ENCODE measurements at places on chromosomes 2 and 18.

DNA sequence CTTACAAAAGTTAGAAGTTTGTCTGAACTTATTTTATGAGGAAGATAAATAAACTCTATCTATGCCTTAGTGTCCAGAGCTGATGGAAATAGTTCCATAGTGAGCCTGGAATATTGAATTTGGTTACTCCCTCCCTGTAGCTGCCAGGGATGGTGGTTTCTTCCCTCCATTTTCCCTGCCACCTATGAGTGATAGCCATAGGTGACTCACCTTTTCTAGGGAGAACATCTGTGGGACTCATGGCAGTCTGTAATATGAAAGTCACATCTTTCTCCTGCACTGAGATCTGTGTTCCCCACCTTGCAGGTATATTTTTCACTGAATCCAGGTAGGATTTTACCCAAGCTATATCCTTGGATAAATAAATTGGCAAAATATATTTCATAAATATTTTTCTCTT is 148.8 kb downstream of the TPGS2 start:
- no peak for DNase-seq

- no peak for DNase-seq
Measured at GRCh38 chr2:40332191-40332826, 119.6 kb downstream of the SLC8A1 start.

DNA sequence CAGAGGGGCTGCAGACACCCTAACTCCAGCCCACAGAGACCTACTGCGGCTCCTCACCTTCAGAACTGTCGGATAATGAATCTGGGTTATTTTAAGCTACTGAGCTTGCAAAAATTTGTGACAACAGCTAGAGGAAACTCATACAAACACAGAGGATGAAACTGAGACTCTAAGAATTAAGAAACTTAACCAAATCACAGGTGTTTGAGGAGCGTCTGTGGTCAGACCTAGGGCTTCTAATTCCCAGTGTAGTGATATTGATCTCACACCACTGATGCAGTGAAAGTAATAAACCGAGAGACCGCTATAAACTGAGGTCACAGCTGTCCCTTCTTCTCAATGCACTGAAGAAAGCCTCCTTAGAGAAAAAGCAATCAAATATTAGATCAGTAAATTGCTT is 110.1 kb downstream of the RGPD3 start:
- DNase-seq, result no peak

DNA sequence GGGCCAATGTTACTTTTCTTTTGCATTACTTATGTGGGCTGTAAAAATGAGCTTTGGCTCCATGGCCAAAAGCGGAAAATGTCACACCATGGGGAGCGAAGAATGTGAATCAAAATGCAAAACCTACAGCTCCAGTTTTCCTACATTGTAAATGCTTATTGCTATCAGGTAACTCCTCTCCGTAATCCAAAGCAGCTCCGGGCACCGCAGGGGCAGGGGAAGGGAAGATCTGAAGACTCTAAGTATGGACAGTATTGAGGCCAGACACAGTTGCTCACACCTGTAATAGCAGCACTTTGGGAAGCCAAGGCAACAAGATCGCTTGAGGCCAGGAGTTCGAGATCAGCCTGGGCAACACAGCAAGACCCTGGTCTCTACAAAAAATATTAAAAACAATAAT is 7.1 kb upstream of the AGFG1 start:
- no peak for DNase-seq

DNA sequence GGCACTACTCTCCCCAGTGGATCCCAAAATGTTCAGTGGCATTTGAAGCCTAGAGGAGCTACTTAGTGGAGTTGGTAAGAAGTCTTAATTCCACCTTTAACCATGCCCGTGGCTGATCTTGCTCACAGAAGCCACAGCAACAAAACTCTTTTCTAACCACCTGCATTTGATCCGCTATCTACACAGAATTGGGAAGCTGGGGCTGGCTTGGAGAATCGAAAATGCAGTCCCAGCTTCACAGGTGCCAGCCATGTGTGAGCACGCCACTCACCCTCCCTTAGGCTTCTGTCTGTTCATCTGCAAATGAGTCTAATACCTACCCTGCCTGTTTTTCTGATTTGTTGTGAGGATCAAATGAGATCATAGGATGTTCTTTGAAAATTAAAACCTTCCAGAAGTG is 182.6 kb downstream of the BCL11A start:
- DNase-seq, result no peak

GRCh38 chr2:63856303-63856603 is 14.6 kb downstream of the UGP2 start:
- DNase-seq, result no peak

GRCh38 chr2:64626963-64627760 is 26.6 kb downstream of the SERTAD2 start:
- no peak for DNase-seq

GRCh38 chr2:72911256-72911655 is 6.1 kb upstream of the EMX1 start:
- no peak for DNase-seq

DNA sequence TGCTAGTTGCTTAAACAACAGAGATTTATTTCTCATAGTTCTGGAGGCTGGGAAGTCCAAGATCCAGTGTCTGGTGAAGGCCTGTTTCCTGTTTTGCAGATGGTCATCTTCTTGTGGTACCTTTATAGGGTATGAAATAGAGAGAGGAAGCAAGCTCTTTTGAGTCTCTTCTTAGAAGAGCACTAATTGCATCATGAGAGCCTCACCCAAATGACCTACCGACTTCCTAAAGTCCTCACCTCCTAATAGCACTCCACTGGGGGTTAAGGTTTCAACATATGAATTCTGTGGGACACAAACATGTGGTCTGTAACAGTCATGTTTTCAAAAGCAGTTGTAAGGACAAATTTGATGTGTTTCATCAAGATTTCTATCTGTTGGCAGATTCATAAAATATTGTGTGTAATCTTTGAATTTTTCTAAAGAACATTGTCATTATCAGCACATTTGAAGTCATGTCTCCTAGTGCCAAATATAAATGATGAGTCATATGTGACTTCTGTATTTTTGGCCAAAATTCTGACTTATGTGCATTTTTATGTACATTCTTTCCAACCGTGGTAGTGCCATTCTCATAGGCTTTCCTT is 45.3 kb downstream of the CD28 start:
- no peak for DNase-seq

- DNase-seq, result no peak
Measured at GRCh38 chr2:228373191-228373590, 191.7 kb upstream of the SPHKAP start.

GRCh38 chr18:39491408-39491807 is 1925.8 kb upstream of the CELF4 start:
- no peak for DNase-seq

DNA sequence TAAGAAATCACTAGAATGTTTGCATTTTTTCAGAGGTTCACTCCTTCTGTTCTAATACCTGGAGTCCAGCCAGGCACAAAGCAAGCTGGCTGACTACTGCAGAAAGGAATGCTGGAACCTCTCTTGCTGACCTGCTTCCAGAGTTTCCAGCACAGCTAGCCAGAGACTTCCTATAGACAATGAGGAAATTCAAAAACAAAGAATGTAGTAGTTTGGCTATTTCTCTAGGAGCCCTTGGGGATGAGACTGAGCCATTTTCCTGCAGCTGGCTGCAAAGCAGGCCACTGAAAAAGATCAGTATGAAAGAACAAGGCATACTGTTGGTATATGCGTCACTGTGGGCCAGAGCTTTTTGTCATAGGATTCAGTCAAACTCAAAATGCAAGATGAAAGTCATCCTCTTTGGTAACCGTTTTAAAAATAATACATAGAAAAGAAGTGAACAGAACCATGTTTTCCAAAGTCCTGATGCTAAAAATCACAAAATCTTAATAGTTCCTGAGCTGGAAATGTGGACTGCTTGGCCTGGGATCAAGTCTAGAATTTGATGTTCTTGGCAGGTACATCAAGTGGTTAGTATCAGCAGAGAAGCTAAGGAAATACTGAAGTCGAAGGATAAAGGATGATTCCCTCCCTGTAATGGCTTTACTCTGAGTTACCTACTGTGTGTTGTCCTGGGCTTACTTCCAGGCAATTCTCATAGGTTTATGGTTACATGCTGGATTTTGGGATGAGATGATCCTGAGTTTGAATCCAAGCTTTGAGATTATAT is 9.0 kb upstream of the DSEL start:
- DNase-seq, result no peak

GRCh38 chr2:127636248-127637235 is 9.4 kb upstream of the GPR17 start:
- DNase-seq, result no peak

DNA sequence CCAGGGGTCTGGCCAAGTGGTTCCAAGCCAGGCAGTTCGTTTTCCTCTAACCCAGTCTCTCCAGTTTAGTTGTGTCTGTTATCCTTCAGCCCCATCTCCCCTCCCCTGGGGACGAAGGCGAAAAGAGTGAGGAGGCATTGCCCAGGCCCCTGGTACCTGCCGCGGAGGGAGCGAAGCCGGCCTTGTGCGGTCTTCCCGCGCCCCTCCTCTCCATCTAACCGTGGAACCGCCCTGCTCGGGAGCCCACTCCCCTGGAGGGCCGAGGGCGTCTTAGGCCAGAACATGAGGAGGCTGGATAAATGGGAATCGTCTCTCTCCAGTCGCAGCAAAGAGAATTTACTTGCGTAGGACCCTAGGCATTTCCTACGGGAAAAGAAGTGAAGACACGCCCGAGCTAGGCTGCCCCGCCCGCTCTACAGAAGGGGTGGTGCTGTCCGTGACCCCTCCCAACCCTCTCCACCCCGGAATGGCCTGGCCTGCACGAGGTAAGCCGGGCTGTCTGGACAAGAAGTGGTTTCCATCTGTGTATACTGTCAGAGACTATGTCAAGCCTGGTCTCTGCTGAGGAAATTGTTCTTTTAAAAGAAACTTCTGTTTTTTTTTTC is 156.2 kb downstream of the MIB1 start:
- DNase-seq, result no peak

DNA sequence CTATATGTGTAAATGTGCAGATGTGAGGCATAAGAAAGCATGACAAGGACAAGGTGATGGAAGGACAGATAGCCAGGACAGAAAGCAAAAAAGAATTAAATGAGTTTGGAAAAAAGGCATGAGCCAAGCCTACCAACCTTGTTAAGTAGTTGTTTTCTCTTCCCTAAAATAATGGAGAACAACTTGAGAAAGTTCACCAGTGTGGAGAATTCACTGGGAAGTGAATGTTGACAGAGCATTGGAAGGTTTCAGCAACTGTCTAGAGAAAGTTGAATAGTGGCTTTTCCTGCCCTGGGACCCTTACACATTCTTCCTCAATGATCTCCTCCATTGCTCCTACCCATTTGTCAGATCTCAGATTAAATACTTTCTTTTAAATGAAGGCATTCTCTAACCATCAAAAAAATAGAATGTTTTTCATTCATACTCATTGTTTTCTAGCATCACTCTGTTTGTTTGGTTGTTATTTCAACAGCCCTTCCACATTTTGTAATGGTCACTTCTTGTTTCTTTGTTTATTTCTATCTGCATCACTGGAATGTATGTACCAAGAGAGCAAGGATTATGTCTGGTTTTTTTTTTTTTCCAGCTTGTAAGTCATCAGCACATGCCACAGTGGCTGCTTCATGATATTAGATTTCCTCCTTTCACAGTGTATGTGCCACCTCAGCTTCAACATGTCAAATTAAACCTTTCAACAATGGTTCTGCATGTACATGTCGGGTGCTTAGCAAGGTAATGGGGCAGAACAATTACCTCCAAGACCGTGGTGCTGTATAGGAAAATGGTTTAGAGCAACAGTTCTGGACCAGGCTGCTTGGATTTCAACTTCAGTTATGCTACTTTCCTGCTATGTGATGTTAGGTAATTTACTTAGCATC is 586.0 kb upstream of the VRK2 start:
- no peak for DNase-seq

GRCh38 chr2:235238537-235238936 is 255.3 kb upstream of the AGAP1 start:
- no peak for DNase-seq

- DNase-seq, result no peak
Measured at GRCh38 chr2:28234807-28235206, 157.9 kb upstream of the FOSL2 start.

Measured in cortex of kidney (tissue), 1 donor.